ENCODE measurements at places on chromosomes 1 and 21.

DNA sequence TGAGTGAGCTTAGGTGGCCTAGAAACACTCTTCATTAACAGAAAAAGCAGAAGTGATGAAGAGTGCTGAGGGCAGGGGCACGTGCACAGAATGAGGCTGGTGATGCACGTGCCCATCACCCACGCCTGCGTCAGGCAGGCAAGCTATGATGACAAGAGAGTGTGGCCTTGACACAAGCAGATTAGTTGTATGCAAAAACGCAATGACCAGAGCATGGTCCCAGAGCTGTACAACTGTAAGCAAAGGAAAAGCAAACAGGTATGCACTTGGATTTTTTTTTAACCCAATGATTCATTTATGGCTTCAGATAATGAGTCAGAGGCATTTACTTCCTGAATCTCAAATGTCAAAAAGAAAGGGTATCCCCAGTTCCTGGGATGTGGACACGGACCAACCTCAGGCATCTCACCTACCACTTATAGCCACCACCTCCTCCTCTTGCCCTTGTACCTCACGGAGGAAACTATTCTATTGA is 9.1 kb upstream of the TMEM61 start:
- DNase-seq = no peak

DNA sequence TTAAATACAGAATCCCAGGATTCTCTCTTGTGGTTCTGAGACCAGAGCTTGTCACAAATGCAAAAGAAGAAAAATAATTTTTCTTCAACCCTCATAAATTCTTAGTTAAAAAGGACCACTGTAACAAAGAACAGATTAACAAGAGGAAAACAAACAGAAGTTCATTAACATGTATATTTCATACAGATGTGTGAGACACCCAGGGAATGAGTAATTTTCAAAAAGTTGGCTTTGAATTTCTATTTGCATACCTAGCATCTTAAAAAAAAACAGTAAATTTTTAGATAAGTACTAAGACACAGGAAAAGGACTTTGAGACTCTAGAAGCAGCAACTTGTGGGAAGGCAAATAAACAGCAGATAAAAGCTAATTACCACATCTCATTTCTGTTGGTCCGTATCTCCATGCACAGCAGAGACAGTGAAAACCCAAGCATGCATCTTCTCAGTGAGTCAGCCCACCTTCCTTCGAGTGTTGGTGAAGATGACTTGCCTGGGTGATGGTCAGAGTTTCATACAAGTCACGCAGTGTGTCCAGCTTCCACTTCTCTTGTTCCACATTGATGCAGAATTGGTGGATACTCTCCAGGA is 399.9 kb upstream of the ADAMTS5 start:
- DNase-seq = no peak

GRCh38 chr1:233060461-233060994 is 110.1 kb downstream of the NTPCR start:
- DNase-seq = no peak

- DNase-seq = no peak
Measured at GRCh38 chr1:99465176-99465900, 180.6 kb upstream of the PALMD start.

GRCh38 chr1:215717677-215718426 is 150.7 kb downstream of the KCTD3 start:
- no peak for DNase-seq

DNA sequence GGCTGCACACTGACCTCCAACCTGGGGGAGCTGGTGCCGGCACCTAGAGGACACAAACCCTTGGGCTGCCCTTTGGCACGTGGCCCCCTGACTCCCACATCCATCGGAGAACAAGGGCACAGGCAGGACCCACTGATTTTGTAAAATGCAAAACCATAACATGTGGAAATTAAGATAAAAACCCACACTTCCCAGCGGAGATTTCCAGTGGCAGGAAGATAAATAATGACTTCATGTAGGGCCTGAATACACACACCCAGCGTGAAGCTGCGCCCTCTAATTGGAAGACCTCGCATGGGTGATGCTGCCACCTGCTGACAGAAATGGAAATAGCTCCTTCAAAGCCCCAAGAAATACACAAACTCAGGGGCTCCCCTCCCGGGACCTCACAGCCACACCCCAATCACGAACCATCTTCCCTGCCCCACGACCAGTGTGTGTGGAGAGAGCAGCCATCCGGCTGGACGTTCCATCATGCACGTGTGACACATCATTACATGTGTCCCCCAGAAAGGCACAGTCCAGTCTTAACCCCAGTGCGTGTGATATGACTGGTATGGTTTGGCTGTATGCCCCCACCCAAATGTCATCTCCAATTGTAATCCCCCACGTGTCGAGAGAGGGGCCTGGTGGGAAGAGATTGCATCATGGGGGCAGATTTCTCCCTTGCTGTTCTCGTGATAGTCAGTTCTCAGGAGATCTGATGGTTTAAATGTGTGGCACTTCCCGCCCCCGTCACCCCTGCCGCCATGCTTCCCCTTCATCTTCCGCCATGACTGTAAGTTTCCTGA is 5.7 kb upstream of the TPRG1L start:
- DNase-seq = no peak

- no peak for DNase-seq
Measured at GRCh38 chr1:90512441-90512840, 204.7 kb downstream of the BARHL2 start.

GRCh38 chr1:180252638-180253536 is 22.8 kb downstream of the LHX4 start:
- DNase-seq = no peak

DNA sequence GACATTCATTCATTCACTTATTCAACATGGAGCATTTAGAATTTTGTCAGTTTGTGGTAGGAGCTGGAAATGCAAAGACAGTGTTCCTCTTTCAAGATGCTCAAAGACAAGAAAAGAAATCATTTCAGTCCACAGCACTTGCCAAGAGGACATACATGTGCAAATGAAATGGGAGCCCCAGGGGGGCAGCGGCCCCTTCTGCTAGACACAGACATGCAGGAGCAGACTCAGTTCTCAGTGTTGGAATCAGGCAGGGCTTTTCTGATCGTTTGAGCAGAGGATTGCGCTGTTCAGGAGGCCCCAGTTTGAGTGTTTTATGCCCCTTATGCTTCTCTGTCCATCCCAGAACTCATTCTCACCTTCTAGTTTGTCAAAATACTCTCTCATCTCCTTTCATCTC is 35.6 kb upstream of the VASH2 start:
- DNase-seq = no peak

DNA sequence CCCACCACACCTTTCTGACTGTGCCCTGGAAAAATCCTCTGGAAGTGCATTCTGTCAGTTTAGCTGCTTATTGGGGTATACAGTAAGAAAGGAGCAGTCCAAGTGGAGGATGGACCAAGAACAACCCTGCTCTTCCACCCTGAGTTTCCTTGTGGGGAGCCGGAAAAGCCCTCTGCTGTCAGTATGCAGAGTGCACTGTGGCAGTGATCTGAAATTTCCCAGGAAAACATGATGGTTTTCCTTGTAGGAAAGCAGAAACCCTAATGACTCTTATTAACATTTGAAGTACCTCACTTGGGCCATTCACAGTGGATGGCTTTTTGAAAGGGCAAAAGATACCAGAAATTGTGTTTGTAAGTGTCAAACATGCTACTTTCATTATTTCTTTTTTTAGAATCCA is 20.5 kb downstream of the ELAVL4 start:
- DNase-seq = no peak
